ENCODE measurements at places on chromosomes 2 and 18. TPM values are rescaled to one million over a fixed set of nuclear protein-coding genes. Genes with fewer than 3 reads are reported as not detected.

The CCDC102B gene
- total RNA-seq = 0.89 TPM

The ITSN2 gene
- 35.3 TPM for total RNA-seq

The TPO gene
- not detected for total RNA-seq

The ZNF514 gene
- total RNA-seq = 8.1 TPM

The ITPRIPL1 gene
- total RNA-seq = 0.25 TPM

The KIF1A gene
- not detected for total RNA-seq

The NYAP2 gene
- total RNA-seq = not detected

The PLCD4 gene
- total RNA-seq = 0.51 TPM

The CNGA3 gene
- total RNA-seq = 0.51 TPM

The RESP18 gene
- total RNA-seq = not detected

The GPR35 gene
- total RNA-seq = 0.25 TPM

DNA sequence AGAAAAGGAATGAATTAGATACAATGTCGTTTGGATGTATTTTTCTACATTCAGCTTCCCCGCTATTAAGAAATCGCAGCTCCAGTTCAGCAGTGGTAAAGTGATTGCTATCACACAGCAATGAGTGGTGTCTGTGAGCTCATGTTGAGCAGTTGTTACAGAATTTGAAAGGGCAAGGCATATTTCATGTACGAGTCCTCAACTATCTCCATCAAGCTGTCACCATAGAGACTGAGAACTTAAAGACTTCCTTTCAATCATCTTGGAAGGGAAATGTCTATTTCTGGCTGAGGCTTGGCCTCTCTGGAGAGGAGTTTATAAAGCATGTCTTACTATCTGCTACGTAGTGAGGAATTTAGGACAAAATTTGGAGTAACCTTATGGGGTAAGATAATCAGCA, 24.4 kb upstream of the FAM117B start:
- DNase-seq = no peak

- DNase-seq = no peak
These were observed 437.4 kb downstream of the EPHA4 start for GRCh38 chr2:221134718-221135117.

DNA sequence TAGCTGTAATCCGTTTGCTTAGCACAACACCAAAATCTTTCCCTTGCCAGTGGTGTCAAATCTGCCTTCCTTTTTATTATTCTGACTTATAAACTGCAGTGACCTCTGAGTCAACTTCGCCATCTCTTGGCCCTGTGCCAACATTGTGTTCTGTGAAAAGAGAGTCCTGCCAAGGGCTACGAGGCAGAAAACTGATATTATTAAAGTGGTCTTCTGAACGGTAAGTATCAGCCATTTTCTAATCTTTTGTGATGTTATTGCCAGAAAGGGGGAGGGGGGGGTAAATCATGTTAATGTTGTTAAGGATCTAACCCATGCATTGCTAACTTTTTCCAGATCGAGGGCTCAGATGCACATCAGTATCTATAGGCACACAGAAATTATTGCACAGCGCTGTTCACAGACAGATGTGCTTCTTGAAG, 121.5 kb upstream of the LTBP1 start:
- DNase-seq = peak; percentile 19

- peak; percentile 92 for DNase-seq
These were observed 286.9 kb downstream of the TMX3 start for GRCh38 chr18:68427951-68428401.

- DNase-seq = peak; percentile 27
These were observed 70.8 kb upstream of the CTAGE1 start for GRCh38 chr18:22488554-22488953.

- peak; percentile 92 for DNase-seq
These were observed 4.2 kb downstream of the HOXD11 start for GRCh38 chr2:176111309-176111663.

GRCh38 chr2:75787532-75788132, 76.9 kb upstream of the GCFC2 start:
- peak; percentile 59 for DNase-seq

- DNase-seq = no peak
These were observed 206.3 kb downstream of the AFF3 start for GRCh38 chr2:99936065-99936464.

DNA sequence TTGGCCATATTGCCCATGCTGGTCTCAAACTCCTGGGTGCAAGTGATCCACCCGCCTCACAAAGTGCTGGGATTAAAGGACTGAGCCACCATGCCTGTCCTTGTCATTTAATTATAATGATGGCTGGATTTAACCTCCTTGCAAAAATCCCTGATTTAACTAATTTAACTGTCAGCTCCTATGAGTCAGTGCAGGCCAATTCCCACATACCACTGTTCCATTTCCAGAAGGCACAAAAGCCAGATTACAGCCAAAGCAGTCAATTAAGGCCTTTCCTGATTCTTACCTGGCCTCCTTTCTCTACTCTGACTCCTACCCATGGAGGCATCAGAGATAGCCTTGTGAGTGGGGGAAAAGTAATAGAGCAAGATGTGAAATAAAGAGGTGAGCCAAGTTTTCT, 12.3 kb upstream of the SLC35F5 start:
- peak; percentile 48 for DNase-seq

GRCh38 chr18:62979176-62979575, 263.8 kb downstream of the PHLPP1 start:
- DNase-seq = peak; percentile 78

- no peak for DNase-seq
These were observed 226.5 kb upstream of the SPRED2 start for GRCh38 chr2:65658881-65659280.

GRCh38 chr18:36640021-36640952, 188.5 kb downstream of the TPGS2 start:
- DNase-seq = peak; percentile 48

DNA sequence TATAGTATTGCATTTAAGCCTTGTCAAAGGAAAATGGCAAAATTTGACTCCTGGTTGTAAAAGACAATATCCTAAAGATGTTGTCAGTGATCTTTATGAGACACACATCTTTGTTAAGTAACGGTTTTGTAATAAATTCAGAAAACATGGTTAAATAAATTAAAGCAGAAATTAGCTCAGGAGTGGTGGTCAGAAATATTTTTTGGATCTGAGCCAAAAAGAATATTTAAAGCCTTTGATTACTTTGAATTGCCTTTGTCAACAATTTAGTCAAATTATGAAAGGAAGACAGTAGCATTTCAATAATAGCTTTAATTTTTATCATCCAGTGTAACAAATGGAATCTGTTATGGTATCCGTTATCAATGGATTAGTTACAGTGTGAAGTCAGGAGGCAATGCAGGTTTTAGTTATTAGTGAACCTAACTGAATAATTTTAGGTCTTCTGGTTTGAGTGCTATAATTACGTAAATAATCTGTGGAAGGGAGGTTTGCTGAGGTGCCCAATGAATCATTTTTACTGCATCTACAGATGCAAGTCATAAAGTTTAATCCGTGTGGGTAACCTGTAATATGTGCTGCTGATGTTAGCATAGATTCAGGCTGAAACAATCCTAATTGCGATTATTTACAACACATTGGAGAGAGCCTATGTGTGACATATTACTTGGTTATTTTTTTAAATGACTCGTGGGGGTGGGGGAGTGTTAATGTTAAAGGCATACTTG, 42.7 kb downstream of the SMAD4 start:
- no peak for DNase-seq

GRCh38 chr18:10671441-10671840, 145.6 kb downstream of the NAPG start:
- DNase-seq = no peak

DNA sequence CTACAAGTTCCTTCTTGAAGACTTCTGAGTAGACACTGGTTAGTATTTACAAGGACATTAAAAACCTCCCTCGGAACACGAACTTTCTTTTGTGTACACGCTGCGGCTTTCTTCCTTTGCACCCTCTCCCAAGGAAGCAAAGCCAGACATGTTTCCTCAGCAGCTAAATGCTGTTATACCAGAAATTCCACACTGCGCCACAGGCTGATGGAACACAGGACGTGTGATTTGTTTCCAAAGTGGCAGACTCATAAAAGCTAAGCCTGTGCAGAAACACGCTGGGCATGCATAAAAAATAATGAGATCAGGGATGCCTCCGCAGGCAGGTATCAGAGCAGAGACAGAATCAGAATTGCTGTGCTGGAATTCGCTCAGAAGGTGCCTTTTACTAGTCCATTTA, 73.0 kb upstream of the RGPD5 start:
- DNase-seq = no peak

- peak; percentile 78 for DNase-seq
These were observed 79.6 kb downstream of the USP40 start for GRCh38 chr2:233486778-233487552.

DNA sequence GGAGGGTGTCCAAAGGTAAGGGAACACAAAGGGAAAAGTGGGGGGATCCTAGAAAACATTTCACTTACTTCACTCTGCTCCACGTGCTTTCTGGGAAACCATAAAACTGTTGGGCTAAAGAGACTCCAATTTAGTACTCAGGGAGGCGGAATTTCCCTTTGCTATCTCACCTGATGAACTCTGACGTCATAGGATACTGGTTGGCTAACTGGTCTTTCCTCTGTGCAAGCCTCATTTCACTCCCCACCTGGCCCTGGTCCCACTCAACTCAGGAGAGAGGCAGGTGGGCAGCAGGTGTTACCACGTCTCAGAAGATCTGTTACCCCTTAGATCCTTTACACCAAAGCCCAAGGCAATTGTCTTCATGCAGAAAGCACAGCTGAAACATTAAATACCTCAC, 51.8 kb upstream of the PMAIP1 start:
- no peak for DNase-seq

- peak; percentile 40 for DNase-seq
These were observed 48.1 kb upstream of the TBC1D8 start for GRCh38 chr2:101199251-101199791.

DNA sequence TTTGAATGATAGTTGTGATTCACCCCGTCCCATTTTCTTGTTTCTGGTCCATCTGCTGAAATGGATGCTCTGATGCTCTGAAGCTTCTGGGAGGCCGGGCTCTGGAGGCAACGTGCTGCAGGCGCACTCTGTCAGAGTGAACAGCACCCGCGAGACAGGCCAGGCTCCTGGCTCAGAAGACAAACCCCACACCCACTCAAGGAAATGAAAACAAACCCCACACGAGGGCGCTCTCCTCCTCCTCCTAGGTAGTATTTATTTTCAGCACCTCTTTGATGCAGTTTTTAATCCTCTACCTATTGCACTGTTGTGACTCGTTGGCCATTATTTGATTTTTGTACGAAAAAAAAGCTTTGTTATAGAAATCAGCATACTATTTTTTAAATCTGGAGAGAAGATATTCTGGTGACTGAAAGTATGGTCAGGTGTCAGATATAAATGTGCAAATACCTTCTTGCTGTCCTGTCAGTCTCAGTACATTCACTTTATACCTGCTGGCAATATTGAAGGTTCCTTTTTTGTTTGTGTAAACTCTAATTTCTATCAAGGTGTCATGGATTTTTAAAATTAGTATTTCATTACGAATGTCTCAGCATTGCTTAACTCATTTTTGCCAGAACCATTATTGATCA, 10.3 kb upstream of the CHST10 start:
- DNase-seq = peak; percentile 51

DNA sequence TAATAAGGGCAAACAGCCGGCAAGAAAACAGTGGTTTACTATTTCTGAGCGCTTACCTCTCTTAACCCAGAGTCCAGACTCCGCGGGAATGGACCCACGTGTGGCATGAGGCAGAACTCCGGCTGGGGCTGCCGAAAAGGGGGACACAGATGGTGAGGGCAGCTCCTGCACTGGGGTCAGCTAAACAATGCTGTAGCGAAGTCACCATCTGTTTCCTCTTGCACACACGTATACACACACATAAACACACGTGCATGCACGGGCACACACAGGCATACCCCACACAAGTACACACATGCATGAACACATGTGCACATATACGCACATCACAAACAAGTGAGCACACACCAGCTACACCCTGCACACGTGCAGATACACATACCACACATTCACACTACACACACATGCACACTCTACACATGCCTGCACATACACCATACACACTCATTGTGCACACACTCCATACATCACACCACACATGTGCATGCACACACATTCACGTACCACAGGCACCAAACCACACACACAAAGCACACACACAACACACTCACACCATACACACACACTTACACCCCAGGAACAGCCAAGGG, 105.9 kb upstream of the ID2 start:
- DNase-seq = no peak
